ENCODE measurements at places on chromosomes 7 and 10.

- peak; percentile 55 for DNase-seq
These were observed 119.5 kb downstream of the CPED1 start for GRCh38 chr7:121107923-121108498.

DNA sequence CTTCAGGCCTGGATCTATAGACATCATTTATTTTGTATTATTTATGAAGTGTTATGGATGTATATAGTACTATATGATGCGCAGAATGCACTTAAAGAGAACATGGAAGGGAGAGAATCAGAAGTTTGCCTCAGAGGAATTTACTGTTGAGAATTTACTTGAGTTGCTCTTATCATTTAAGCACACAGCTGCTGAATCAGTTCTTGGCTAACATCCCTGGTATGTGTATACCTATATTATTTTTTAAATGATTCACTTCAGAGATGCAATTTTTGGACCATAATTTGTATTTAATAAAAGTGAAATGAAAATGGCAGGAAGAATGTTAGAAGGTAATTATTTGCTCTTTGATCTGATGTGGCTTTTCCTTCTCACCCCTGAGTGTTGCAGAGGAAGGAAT, 191.6 kb downstream of the BICC1 start:
- DNase-seq = no peak

DNA sequence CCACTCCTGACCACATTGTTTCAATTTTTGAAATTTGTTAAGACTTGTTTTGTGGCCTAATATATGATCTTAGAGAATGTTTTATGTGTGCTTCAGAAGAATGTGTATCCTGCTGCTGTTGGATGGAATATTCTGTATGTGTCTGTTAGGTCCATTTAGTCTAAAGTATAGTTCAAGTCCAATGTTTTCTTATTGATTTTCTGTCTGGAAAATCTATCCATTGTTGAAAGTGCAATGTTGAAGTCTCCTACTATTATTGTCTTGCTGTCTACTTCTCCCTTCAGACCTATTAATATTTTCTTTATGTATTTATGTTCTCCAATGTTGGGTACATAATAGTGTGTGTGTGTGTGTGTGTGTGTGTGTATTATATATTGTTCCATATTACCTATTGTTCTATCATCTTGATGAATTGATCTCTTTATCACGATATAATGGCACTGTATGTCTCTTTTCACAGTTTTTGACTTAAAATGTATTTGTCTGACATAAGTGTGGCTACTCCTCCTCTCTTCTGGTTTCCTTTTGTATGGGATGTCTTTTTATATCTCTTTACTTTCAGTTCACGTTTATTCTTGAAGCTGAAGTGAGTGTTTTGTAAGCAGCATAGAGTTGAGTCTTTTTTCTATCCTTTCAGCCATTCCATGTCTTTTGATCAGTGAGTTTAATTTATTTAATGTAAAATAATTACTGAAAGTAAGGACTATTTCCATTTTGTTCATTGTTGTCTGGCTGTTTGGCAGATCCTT, 61.3 kb downstream of the AKR1D1 start:
- DNase-seq = no peak

- DNase-seq = no peak
These were observed 96.0 kb downstream of the SAMD9 start for GRCh38 chr7:93021748-93022147.

GRCh38 chr10:86446987-86447386, 74.6 kb downstream of the WAPL start:
- DNase-seq = no peak
